ENCODE measurements at places on chromosomes 6 and 20. TPM values are rescaled to one million over a fixed set of nuclear protein-coding genes. Genes with fewer than 3 reads are reported as not detected.

DNA sequence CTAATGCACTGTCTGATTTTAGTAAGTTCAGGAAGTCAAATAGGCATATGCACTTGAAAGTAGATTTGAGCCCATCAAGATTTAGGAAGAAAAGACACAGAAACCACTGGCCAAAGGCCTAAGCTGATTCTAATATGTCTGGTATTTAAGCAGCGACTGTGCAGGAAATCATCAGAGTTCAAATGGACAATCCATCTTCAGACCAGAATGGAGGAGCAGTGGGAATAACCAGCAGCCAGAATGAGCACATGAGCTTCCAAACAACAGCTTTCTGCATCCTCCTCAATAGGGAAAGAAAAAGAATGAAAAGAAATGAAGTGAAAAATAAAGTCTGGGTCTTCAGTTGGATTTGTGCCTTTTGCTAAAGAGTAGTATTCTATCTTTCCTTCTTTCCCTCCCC is 50.6 kb downstream of the SOD2 start:
- DNase-seq, result no peak

DNA sequence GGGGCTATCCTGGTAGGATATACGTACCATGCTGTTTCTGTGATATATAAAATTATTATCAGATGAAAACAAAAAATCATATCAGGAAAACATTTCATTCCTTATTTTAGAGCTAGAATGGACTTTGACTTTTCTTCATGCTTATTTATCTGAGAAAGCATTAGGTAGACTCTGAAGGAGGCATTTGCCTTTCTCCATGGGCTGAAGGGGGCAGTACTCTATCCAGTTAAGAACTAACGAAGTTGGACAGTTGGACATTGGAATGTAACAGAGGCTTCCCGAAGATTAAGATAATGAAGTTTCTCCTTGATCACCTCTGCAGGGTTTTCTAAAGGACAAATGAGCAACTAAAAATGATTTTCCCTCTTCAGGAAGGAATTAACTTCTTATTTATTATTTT is 233.9 kb downstream of the SAMD5 start:
- no peak for DNase-seq

DNA sequence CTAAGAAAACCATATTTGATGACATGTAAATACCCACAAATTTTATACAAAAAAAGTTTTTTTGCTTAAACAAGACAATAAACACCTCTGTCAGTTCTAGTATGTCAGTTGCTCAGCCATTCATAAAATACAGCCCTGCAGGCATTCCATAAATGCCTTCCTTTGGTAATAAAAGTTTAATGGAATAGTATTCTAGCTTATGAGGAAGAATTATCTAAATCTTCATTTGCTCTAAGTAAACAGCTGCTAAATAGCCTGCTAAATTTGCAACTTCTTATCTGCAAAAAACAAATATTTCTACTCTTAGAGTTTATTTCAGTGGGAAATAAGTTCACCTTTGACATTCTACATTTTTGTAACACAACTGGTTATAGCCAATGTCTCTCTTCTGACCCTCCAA is 108.8 kb downstream of the SMLR1 start:
- no peak for DNase-seq

- DNase-seq, result no peak
Observed at GRCh38 chr20:38590676-38591473, 9.9 kb downstream of the ADIG start.

OR2W1 gene
- total RNA-seq, result not detected
